Naive thymus-derived CD8-positive, alpha-beta T cell (primary cell): ENCODE measurements at places on chromosomes 12 and 14. TPM values are rescaled to one million over a fixed set of nuclear protein-coding genes. Genes with fewer than 3 reads are reported as not detected.

Gene KLRC1
- 1.1 TPM for polyA plus RNA-seq

Gene TMEM253
- polyA plus RNA-seq: not detected

- DNase-seq: no peak
These were observed 15.5 kb upstream of the SYT10 start for GRCh38 chr12:33455096-33455495.

- DNase-seq: no peak
These were observed 162.5 kb downstream of the C12orf50 start for GRCh38 chr12:87866578-87867292.

GRCh38 chr14:105395538-105395854, 2.8 kb upstream of the TEX22 start:
- DNase-seq: no peak
